Fibroblast of upper back skin (primary cell): ENCODE measurements at places on chromosomes 2 and 18.

DNA sequence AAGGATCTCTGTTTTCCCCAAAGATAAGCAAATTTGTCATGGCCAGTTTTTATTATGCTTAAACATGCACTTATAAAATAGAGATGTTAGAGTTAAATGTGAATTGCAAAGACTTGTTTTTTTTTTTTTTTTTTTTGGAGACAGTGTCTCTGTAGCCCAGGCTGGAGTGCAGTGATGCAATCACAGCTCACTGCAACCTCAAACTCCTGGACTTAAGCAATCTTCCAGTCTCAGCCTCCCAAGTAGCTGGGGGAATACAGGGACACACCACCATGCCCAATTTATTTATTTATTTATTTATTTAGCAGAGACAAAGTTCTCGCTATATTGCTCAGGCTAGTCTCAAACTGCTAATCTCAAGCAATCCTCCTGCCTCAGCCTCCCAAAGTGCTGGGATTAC, 15.1 kb downstream of the PHOSPHO2 start:
- DNase-seq = no peak

DNA sequence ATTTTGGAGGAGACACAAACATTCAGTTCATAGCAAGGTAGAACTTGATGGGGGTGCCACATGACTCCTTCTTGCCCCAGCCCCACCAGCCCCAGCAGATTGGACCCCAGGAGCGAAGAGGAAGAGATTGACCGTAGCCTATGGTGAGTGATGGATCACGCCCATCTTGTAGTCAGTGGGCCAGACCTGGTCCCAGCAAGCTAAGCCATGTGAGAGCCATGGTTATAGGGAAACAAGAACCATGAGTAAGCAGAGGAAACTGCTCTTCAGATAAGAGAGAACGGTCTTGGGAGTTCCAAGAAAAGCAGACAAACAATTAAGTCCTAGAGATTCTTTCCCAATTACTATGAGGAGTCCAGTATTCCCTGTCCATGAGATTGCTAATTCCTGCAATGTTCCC, 4.6 kb upstream of the TCF4 start:
- DNase-seq = no peak

DNA sequence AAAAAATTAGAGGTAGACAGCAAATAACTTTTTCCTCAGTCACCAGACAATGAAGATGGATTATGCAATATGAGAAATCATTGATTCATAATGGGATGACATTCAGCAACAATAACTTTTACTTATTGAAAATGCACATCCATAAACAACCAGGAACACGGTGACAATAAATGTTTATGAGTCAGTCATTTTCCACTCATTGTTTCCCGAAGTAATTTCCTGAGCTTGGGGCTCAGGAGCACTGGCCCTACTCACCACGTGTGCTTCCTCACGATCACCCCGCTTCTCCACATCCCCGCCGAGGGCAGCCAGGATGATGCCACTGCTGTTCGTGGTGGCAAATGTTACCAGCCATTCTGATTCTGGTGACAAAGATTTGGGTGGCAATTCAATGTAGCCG, 156.3 kb downstream of the LAMA1 start:
- DNase-seq = no peak

- DNase-seq = no peak
Measured at GRCh38 chr2:28345619-28346018, 47.0 kb upstream of the FOSL2 start.

- no peak for DNase-seq
Measured at GRCh38 chr2:127471286-127471988, 53.2 kb downstream of the PROC start.

GRCh38 chr2:9365498-9366019, 57.8 kb downstream of the ITGB1BP1 start:
- DNase-seq = no peak

DNA sequence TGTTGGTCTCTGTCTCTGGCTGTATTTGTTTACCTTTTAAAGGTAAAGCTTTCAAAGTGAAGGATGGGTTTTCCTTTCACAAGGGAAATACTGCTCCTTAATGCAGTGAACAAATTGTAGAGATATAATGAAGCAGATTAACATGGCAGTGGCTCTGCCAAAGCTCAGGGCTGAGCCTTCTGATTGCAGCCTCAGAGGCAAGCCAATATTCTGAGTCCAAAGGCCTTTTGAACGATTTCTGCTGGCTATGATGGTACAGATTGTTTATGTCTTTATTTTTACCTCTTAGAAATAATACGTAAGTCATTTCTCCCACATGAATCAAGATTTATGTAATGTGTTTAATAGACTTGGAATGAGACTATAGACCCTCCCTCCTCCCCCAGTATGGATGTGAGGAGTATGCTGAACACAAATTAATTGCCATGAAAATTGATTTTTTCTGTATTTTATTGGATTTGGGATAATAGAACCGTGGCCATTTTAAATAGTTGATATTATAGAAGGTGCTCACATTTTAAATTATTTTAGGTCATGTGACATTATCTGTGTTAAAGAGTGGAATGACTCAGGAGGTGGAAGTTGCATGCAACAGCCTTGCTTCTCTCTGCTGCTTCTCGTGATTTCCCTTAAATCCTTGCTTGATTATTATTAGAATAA, 772 bp downstream of the SCN2A start:
- no peak for DNase-seq

GRCh38 chr2:153641046-153641445, 162.5 kb upstream of the RPRM start:
- DNase-seq = no peak

DNA sequence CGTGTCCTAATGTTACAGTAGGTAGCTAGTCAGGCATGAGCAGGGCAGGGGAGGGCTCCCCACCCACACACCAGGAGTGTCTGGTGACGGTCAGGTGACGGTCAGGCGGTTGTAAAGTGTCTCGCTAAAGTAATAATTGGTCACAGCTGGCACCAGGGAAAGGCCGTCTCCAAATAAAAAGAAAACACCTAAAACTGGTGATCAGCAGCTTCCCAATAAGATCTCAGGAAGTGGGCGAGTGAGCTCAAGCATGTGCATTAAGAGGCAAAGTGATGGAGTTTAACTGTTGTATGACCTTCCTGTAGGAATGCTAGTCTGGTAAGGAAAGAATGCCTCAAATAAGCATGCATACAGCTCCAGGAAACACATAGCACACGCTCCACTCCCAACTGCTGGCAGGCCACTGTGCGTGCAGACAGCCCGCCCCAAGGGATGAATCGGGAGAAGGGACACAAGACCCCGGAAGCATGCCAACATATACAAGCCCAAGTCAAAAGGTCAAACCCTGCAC, 177.1 kb downstream of the RNF144A start:
- DNase-seq = peak; percentile 65

DNA sequence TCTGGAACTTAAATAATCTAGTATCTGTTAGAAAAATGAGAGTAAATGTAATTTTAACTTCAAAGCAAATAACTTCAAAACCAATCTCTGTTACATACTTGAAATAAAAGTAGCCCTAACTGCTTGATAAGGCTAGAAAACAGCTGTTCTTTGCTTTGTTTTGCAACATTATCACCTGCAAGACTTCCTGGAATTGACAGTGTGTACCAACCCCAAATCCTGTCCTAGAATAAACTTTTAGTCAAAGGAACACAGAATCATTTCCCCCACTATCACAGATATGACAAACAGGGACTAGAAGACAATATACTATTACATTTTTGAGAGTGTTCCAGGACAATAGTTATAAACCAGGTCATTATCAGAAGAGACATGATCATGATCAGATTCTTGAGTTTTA, 105.3 kb upstream of the PGAP1 start:
- DNase-seq = no peak

- DNase-seq = peak; percentile 35
Measured at GRCh38 chr18:51135364-51135763, 62.1 kb downstream of the MEX3C start.

GRCh38 chr2:234427081-234428061, 69.5 kb downstream of the ARL4C start:
- peak; percentile 93 for DNase-seq

- DNase-seq = peak; percentile 2
Measured at GRCh38 chr2:71223767-71224333, 3.1 kb downstream of the PAIP2B start.

DNA sequence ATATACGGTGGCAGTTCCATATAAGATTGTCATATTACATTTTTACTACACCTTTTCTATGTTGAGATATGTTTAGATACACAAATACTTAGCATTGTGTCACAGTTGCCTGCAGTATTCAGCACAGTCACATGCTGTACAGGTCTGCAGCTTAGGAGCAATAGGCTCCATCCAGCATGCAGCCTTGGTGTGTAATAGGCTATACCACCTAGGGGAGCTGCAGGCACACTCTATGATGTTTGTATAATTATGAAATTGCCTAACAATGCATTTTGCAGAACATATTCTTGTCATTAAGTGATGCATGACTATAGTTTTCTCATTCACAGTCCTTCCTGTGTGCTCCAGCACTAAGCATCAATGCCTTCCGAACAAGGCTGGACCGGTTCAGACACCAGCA, 133.4 kb downstream of the NDUFA10 start:
- DNase-seq = no peak

GRCh38 chr18:8339952-8340351, 269.3 kb upstream of the RAB12 start:
- DNase-seq = no peak

DNA sequence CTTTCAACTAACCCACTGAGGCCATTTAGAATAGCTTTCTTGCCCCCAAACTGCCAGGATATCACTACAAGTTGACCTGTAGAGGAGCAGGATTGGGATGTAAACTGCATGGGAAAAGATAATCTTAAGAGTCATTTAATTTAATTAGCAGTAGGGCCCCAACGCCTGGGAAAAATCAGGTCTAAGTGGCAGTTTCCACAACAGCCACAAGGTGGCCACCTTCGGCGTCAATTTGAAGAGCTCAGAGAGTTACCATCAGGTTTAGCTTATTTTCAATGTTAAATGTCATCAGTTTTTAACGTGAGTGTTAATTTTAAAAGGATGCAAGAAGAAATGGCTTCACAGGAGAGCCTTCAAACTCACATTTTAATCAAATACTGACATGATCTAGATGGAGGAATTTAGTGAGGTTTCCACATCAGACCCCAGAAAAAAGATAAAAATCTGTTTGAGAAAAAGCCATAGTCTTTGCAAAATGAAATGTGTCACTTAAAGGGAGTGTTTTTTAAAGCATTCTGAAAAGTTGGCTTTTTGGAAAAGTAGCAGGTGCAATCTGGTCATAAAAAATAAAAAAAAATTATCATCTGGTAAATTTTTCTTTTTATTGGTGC, 77.3 kb upstream of the UPP2 start:
- peak; percentile 38 for DNase-seq

DNA sequence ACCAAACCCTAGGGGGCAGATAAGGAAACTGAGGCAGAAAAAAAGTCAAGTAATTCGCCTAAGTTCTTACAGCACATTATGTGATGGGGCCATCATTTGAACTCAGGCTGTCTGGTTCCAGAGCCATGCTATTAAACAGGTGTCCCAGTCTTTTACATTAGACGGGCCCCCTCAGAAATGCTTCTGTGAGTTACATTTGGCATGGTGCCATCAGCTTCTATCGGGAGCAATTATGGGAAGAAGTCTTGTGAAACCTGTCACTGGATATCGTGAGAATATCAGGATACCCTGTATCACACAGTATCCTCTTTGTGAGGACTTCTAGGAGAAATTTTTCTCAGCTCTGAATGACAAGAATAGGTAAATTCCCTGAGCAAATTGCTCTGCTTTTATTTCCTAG, 143.7 kb upstream of the NOSTRIN start:
- no peak for DNase-seq

- no peak for DNase-seq
Measured at GRCh38 chr2:217968023-217968422, 34.8 kb downstream of the TNS1 start.

GRCh38 chr2:237128026-237128703, 42.5 kb downstream of the COPS8 start:
- DNase-seq = peak; percentile 99

DNA sequence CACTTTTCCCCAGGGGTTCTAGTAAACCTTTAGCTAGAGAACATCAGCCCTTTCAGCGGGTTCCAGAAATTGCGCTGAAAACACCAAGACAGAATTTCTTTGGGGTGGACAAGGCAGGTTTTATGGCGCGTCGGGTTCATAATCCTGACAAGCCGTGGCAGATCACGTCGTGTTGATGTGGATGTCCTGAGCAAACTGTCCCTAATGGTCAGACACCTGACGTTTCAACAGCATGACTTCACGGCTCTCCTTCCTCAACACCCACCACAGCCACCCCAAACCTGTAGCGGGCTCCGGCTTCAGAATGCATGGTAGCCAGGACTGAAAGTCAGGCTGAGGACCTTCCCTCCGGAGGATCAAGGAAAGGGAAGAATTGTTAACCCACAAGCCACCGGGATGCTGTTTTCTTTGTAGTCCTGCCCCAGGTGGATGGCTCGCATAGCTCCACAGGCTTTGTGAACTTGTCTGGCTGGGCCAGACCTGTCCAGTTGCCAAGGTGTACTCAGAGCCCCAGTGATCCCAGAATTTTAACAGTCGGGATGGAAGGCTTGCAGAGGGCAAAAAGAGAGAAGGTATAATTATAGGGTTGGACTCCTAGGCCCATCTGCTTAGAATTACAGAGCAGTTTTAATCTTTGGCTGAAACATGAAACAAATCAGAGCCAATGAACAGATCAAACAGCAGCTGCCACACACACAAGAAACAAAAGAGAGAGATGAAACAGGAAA, 1.5 kb downstream of the APCDD1 start:
- DNase-seq = no peak

DNA sequence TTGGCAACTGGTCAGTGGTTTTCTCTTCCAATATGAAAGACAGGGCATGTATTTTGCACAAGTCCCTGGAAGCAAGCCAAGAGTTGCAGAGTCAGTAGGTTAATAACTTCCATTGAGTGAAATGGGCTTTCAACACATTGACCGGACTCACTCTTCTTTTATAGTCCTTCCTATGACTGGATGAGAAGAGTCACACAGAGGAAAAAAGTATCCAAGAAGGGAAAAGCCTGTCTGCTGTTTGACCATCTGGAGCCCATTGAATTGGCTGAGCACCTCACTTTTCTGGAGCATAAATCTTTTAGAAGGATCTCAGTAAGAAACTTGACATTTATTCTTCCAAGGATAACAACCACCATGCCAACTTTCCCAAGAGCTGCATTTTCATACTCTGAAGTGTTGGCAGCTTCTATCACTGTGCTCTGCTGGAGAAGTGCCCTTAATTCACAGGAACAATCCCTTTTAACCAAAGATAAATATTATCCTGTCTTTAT, 45.4 kb downstream of the RASGRP3 start:
- DNase-seq = peak; percentile 94
